ENCODE measurements at places on chromosomes 6 and 20.

DNA sequence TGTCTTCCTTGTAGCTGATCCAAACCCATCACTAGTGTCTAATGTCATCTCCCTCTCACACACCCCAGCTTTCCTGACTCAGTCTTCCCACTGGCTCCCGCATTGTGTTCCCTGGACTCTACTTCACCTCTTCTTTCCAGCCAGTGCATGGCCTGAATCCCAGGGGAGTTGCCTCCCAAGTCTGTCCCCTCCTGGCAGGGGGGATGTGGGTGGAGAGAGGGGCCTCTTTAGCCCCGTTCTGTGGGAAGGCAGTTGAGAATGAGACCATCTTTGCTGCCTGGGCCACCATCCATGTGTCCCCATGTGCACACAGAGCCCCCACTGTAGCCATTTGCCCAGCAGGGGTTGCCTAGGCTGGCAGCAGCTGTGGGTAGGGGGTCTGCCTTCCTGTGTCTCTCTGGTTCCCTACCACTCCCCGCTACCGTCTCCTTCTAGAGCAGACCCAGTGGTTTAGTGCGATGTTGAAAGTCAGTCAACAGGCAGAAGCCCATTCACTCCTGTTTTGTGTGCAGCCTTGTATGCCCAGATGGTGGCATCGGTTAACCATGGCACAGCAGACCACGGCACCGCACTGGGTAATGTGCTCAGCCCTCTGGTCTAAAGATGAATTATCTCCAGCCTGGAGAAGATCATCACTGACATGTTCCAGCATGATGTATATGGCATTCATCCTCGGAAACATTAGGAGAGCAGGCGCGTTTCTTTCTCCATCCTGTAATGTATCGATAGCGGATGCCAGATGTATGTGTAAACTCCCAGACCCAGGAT is 178.8 kb upstream of the SNX9 start:
- peak; percentile 63 for DNase-seq

DNA sequence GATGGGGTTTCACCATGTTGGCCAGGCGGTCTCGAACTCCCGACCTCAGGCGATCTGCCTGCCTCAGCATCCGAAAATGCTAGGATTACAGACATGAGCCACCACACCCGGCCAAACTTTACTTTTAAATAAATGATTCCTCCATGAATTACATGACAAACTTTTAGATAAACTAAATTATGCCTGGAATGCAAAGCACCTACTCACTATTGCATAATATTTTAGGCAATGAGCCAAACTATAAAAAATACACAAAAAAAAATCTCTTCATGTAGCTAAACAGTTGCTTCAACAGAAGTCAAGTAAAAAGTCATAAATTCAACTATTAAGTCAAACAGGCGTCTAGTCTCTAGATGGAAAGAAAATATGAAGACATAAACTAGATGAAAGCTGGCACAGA is 56.5 kb downstream of the PTPRK start:
- DNase-seq = peak; percentile 61

DNA sequence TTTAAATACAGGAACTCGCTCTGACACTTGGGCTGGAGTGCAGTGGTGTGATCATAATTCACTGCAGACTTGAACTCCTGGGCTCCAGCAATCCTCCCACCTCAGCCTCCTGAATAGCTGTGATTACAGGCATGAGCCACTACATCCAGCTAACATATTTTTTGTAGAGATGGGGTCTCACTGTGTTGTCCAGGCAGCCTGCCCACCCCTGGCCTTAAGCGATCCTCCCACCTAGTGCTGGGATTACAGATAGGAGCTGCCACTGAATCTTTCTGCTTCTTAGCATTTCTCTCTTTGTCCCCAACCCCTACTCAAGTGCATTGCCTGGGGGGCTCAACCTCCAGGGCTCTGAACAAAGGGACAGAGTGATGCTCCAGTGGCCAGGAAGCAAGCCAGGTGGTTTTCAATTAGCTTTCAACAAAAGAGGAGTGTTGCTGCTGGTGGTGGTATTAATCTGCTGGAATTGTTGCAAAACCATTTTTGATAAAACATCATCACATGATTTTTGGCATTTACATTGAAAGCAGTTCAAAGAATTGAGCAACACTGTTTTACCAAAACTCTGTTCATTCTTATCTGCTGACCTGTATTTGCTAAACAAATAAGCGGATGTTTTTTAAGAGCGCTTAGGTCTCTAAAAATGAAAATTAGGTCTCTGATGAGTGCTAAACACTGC is 40.4 kb upstream of the BPIFA2 start:
- DNase-seq = peak; percentile 34

DNA sequence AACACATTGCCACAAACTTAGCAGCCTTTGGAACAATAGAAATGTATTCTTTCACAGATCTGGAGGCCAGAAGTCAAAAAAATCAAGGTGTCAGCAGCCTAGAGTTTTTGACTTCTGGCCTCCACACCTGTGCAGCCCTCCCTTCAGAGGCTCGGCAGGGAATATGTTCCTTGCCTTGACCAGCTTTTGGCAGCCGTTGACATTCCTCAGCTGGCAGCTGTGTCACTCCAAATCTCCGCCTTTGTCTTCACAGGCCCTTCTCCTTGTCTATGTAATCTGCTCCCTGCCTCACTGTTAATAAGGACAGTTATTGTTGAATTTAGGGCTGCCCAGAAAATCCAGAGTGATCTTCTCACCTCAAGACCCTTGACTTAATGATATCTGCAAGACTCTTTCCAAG is 17.2 kb upstream of the AHI1 start:
- DNase-seq = peak; percentile 8

DNA sequence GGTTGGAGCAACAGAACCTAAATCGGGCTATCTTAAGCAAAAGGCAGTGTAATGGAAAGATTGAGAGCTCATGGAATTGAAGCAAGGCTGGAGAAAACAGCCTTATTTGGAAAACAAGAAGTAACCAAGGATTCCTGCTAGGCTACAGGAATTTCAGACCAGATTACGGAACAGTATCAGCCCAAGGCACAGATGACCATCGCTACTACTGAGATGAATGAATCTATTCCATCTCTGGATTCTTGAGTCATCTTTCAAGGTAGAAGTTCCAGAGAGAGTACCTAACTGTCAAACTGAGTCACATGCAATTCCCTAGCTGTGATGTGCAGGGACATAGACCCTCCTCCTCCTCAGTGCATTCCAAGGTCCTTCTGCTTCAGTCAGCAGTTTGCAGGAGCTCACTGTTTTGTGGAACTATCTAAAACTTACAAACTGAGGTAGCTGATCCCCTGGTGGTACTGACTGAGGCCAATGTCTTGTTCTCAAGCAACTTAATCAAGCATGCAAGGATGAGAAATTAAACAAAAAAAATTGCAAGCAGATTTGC is 62.0 kb upstream of the SMLR1 start:
- no peak for DNase-seq

DNA sequence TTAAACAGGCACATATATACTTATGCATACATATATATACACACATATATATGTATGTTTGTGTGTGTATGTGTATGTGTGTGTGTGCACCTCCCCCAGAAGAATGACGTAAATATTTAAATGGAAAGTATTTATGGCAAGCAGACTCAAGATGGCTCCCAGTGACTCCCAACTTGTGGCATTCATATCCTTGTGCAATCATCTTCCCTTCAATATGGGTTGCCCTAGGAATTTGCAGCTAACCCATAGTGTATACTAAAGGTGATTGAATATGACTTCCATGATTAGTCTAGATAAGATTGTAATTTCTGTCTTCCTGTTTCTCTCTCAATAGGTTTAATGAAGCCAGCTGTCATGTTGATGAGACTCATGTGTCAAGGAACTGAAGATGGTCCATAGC is 127.6 kb downstream of the TRDN start:
- DNase-seq = peak; percentile 22

DNA sequence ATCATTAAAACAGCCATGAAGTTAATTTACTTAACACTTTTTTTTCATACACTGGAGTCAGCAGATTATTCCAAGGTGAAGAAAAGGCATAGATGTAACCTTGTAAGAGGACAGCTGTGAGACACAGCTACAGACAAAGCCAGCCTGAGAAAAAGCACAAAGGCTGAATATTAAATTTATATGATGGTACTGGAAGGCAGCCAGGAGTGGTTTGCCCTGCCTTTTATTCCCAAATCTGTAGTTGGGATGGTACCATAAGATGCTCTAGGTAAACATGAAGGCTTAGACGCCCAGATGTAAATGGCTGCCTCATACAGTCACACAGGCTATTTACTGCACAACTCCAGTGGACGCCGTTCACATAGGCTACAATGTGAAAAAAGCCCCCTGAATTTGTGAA is 42.1 kb upstream of the LOC128125822 start:
- DNase-seq = peak; percentile 65

- no peak for DNase-seq
Measured at GRCh38 chr6:122754191-122754731, 25.3 kb upstream of the FABP7 start.

DNA sequence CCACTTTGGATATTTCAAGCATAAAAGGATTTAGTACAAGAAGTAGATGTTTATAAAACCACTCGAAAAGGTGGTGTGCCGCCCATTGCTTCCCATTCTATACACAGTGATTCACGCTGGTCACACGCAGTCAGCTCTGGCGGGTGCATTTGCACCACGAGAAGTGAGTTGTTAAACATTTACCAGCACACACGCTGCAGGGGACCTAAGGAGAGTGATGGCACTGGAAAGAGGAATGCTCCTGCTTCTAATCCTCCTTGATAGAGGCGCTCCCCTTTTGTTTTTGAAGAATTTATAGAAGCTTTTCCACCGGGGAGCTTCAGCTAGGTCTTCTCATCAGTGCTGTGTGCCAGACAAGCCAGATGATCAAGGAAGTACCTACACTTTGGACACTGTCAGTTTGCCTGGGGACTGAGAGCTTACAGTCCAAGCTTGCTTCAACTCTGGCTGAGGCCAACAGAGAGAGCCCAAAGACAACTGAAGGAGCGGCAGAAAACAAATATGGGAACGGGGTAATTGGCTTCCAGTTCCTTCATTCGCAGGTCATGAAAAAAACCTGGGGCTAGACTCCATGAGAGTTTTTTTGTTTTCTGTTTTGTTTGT is 31.2 kb downstream of the MUC22 start:
- DNase-seq = peak; percentile 20

DNA sequence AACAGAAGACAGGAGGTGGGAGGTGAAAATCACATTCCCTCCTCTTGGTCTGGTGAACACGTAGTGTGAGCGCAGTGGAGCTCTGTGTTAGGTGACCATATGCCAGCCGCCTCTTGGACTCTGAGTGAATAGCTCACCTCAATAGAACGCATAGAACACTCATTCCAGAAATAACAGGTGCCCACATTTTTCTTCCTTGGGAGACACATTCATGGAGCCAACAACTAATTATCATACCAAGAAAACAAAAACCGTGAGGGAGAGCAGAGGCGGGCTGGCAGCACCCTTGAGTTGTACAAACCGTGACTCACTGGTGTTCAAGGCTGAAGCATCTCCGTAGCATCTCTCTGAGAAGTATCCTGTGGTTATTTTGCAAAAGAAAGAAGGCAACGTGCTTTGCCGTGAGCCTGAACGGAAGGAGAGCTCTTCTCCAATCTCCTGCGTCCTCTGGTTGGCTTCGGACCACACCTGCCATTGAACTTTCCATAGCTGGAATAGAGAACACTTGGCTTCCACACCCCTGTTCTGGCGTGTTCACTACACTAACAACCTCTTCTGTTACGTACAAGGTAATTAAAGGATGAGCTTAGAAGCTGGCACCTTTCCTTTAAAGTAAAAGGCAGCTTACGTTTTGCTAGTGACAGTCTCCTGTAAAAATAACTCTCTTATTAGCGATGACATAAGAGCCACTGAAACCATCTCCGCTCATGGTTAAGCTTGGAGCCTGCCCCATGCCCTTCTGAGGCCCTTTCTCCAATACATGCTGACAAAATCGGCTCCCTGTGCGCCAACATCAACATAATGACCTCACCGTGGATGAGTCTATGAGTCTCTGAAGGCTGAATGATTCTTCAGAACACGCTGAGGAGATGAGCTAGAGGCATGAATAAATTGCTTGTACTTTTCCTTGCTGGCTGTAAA is 30.2 kb upstream of the SGK1 start:
- DNase-seq = no peak

DNA sequence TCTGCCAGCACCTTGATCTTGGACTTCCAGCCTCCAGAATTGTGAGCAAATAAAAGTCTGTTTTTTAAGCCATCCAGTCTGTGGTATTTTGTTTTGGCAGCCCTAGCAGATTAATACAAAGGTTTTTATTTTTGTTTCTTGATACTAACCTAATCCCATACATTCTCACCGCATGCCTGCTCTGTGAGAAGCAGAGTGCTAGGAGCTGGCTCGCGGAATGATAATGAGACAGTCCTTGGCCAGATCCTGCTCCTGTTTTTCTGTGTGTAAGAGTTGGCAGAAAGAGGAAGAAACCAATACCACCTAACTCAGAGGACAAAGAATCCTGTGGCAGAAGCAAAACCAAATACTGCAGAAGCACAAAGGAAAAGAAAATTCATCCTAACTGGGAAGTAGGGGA is 82.6 kb downstream of the KIF16B start:
- DNase-seq = no peak

DNA sequence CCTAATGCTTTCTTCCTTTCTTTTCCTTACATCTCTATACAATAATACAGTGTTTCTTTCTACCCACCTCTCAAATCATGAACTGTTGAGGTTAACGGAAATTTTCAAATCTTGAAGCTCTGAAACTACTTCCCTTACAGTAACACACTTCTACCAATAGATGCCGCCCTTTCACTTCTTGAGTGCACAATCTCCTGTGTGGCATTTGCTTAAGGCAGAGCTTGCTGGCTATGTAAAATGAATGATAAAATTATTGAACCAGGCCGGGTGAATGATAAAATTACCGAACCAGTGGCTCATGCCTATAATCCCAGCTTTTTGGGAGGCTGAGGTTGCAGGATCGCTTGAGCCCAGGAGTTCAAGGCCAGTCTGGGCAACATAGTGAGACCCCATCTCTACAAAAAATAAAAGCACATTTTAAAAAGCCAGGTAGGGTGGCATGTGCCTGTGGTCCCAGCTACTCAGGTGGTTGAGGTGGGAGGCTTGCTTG is 56.8 kb downstream of the KCNS1 start:
- peak; percentile 78 for DNase-seq

DNA sequence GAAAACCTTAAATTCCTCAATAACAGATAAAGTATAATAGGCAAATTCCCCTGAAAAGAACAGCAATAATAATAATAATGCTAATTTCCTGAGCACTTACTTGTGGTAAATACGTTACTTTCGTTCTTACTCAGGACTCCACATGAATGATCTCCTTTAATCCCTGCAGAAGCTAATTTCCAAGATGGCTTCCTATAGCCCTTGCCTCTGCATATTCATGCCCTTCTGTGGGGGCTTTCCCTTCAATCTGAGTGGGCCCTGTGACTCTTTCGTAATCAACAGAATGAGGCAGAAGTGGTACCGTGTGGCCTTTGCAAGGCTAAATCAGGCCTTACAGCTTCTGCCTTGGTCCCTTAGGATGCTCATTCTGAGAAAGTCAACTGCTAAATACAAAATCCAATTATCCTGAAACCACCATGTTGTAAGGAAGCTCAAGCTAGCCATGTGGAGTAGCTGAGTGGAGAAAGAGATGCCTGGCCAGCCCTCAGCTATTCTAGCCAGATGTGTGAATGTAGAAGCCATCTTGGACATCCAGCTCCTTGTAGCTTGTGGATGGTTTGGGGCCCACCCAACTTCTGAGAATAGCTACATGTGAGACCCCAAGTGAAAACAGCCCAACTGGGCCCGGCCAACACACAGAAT is 50.5 kb downstream of the MCUR1 start:
- DNase-seq = no peak

Data from NCI-H69 (cell line).